CD4-positive, alpha-beta T cell treated with Interleukin-15 for 1 hour (primary cell): ENCODE measurements at places on chromosomes 7 and 10.

DNA sequence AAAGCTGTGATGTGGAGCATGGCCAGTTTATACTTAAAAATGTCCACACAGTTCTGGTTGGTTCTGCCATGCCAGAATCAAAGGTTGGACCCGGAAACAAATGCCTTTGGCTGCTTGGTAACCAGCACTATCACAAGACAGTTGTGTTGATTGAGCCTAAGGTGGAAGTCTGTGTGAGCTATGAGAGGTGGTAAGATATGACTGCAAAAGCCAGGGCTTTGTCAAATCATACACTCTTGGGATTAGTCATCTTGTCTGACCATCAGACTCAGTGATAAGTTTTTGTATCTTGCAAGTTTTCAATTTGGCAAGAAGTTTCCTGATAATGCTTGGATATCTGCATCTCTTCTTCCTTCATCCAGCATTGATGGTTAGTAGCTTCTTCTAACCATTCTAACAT is 35.5 kb downstream of the GPR141 start:
- no peak for DNase-seq

DNA sequence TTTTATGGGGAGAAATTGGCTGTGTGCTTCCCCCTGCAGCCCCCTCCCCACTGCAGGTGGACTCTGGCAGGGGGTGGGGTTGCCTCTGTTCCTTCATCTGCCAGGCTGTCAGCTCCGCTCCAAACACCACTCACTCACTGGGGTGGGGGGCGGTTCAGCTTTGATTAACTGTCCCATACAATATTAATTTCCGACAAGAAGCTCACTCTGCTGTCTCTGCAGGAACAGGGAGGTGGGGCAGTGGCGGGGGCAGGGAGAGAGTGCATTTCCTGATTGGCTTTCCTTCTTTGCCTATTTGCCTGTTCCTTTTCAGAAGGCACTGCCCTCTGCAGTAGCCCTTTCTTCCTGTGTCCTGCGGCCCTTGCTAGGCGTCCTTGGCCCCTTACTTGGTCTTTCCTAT is 500.8 kb downstream of the PLXNA4 start:
- DNase-seq: no peak

DNA sequence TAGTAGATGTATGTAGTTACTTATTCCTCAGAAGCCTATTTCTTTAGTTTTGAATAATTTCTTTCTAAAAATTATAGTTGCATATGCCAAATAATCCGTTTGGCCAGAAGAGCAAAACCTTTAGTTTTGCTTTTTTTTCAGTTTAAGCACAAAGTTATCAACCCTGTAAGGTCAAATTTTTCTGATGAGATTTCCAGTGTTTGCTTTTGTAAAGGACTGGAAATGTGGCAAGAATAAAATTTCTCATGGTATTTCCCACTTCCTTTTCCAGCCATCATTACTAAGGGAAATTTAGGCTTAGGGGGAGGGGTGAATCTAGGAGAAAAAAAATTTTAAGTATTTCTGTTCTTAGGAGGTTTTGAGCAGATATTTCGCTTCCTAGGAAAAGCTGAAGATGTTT is 7.6 kb downstream of the CALD1 start:
- DNase-seq: no peak

DNA sequence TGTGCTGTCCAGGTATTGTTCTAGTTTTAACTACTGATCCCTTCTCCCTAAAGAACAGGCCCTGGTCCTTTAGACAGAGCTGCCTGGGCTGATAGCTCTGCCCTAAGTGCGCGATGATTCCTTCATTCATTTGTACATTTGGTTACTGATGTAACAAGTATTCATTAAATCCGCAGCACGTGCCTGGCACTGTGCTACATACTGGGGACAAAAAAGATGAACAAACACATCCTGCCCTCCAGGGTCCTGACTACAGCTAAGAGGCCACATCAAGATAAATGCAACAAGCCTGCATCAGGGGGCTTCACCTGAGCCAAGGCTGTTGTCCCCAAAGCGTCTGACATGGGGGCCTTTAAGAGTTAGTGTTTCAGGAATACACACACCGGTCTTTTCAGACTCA is 99.0 kb upstream of the PODXL start:
- no peak for DNase-seq

GRCh38 chr10:42987121-42987541 is 89.7 kb upstream of the RET start:
- no peak for DNase-seq

- no peak for DNase-seq
Measured at GRCh38 chr7:106169821-106170610, 57.9 kb upstream of the SYPL1 start.
